ENCODE measurements at places on chromosomes 5 and 9.

DNA sequence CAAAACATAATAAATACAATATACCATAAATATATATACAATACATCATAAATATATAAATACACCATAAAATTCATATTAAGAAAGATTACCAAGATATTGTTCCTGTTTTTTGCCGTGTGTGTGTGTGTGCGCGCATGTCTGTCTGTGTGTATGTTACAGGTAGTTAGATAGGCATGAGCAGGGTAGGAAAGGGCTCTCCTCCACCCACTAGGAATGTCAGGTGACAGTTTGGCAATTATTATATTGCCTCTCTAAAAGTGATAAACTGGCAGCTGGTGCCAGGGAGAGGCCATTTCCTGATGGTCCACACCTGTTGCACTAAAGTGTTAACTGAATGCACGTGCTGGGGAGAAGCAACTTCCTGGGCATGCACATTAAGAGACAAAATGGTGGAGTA, 232.8 kb downstream of the ADAMTS6 start:
- DNase-seq, result no peak

DNA sequence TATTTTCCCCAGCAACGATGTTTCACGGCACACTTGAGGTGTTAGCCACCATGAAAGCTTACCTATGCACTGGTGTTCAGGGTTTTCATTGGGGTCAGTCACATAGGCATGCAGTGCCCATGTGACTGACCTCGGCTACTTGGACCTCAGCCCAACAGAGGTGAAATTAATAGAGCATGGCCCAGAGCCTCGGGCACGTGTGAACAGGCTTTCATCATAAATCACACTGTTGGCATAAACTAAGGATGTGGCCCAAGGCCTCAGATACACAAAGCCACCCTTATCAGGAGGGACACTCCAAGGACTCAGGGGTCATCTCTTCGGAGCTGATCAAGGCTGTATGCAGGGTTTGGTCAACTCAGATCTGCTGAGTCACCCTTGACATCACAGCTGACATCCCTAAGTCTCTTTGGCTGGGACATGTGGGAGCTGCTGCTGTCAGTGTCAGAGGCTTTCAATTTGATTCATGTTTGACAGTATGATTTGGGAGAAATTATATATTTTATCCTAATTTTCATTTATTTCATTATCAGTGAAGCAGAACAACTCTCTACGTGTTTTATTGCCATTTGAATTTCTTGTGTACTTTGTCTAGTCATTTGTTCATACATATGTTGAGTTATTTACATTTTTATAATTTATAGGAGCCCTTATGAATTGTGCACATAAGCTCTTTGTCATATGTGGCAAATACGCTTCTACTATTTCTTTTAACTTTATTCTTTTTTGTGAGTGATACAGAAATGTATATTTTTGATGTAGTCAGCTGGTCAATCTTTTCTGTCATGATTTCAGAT, 59.7 kb upstream of the ANKRD33B start:
- DNase-seq, result no peak

DNA sequence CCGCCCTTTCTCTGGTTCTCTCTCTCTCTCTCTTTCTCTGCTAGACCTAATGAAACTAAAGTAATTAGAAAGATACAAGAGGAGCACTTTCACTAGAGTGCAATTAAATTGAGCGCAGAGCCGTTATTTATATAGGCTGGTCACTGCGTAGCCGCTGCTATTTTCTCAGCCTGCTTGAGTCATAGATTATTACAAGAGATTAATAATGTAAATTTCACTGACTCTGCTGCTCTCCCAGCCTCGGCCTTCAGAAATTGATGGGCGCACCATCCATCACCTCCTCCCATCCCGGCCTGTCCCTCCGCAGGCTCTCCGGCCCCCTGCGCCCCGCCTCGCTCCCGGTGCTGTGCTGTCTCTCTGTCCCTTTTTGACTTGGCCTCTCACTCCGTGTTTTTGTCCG, 268.0 kb upstream of the MVB12B start:
- DNase-seq, result no peak

DNA sequence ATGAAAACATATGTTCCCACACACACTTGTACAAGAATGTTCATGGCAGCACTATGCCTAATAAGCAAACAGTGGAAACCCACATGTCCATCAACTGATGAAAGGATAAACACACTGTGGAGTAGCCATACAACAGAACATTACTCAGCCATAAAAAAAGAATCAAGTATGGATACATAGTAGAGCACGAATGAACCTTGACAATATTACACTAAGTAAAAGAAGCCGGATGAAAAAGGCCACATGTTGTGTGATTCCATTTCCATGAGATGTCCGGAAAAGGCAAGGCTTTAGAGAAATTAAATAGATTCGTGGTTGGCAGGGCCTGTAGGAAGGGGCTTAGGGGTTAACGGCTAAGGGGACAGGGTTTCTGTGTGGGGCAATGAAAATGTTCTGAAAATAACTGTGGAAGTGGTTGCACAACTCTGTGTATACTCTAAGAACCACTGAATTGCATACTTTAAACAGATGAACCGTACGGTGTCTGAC, 51.4 kb downstream of the COL23A1 start:
- DNase-seq, result no peak

GRCh38 chr5:140041492-140042392, 1.4 kb downstream of the NRG2 start:
- peak; percentile 5 for DNase-seq

DNA sequence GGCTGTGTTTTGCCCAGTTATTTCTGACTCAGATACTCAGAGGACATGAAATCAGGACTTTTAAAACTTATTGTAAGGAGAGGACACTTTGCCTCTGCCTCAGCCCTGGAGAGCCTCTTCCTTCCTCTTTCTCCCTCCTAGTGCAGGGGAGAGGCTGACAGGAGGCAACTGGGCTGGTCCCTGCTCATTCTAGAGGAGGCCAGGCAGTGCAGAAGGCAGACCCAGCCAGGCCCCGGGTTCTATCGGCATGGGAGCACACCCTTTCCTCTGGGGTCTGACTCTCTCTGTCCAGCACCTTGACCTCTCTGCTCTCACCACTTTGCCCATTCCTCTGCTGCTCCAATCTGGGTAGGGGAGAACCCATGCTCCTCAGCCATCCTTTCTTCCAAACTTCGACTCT, 16.0 kb upstream of the SMIM32 start:
- DNase-seq, result no peak

DNA sequence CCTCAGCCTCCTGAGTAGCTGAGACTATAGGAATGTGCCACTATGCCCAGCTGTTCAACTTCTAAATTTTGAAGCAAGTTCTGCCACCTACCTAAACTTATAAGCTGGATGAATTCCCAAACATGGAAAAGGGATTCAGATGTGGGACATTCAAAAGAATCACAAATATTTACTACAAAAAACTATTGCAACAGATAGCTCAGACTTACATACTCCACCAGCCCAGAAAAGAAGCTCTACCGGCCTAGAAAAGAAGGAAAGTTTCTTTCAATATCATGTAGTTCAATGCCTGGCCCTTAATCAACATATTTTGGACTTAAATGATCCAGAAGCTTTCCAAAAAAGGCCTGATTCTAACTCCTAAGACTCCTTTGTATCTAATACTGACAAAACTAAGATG, 23.8 kb downstream of the SH3RF2 start:
- no peak for DNase-seq

- DNase-seq, result no peak
Measured at GRCh38 chr5:96001262-96001661, 39.6 kb upstream of the ELL2 start.

DNA sequence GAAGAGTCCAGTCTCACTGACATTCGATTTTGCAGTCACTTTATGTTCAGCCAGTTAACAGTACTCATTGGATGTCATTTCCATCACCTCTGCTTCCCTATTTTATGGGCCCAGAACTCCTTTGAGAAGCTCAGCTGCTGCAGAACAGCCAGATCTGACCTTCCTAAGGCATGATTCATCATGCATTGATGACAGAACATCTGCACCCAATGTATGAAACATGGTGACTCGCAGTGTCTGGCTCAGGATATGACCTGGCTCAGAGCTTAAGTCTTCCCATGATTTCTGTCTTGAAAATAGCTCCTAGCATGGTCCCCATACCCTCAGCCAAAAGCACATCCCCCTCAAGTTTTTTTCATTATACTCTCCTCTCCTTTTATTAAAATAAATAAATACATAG, 92.6 kb upstream of the TRIM32 start:
- no peak for DNase-seq
